ENCODE measurements at places on chromosomes 7 and 10.
A peak's percentile ranks its signal among the peaks of the same experiment; 100 is the strongest.

- no peak for DNase-seq
These were observed 702.8 kb downstream of the PARD3 start for GRCh38 chr10:34112171-34112782.

DNA sequence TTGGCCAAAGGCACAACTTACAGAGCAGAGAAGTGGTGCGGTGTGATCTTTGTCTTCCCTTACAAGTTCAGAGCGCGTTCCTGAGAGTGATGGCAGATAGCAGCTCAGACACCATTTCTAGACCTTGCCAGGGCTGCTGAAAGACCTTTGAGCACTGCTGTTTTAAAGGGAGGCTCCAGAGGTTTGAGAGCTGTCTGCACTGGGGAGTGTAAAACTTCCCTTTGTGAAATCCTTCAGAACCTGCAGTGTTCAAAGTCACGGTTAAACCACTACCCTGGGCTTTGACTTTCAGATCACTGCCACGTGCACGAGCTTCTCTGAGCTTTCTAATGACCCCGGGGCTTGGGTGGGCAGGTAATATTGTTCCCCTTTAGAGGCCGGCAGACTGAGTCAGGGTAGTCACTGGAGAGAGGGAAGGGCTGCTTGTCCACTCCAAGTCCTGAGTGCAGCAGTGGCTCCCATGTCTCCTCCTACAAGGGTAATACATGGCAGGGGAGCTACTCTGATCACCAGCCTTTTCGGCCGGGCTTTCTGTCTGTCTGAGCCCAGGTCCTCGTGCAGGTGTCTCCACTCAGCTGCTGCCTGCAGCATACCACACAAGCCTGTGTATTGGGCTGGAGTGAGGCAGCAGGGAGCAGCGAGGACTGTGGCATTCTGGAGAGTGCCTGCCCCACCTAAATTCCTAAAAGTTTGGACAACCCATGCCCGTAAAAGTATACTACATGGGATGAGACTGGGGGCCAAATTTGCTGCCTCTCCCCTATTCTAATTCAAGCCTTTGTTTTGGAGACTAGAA lies 63.3 kb downstream of the ZMIZ1 start:
- no peak for DNase-seq

DNA sequence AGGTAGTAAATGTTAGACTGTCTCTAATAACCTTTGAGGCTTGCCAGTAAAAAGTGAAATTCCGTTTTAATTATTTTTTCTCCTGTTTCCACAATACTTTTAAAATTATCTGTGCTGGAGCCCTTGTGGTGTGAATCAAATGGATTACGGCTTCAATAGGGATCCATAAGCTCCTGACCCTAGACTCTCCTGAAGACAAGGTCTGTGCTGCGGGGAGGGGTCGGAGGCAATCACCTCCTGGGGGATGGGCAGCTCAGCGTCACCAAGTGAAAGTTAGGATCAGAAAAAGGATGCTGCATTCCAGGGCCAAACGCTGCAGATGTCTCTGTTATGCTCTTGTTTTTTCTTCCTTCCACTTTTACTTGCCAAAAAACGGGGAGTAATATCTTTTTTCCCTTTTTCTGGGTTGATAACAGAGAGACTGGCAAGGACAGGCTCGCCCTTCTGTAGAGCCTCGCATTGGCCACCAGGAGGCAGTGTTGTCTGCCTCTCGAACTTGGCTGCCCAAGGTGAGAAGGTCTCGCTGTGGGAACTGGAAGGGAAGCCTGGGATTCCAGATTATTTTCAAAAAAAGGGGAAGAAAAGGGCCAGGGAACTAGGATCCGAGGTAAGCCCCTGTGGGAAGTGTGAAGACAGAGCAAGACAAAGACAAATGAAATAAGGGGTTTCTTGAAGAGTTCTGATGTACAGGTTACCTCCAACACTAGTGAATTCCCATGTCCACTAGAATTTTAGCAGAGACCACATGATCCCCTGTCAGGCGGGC lies 621.9 kb downstream of the ACTR3B start:
- peak; percentile 18 for DNase-seq

GRCh38 chr7:6175645-6176044 lies 96.8 kb downstream of the CYTH3 start:
- no peak for DNase-seq

DNA sequence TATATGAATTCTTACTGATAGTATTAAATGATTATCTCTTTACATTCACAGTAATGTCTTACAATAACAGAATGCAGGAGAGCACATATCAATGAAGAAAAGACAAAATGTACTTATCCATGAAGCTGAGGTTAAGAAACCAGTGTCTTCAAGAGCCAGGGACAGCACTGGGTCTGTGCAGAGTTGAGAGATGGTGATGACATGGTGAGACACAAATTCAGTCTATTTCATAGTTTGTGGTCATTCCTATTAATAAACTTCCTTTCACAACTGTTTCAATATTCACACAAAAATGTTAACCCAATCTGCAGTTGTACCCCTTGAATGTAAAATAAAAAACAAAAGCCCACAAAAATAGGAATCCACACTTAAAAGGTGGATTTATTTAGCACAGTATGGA lies 5.3 kb upstream of the MAGI2 start:
- no peak for DNase-seq

DNA sequence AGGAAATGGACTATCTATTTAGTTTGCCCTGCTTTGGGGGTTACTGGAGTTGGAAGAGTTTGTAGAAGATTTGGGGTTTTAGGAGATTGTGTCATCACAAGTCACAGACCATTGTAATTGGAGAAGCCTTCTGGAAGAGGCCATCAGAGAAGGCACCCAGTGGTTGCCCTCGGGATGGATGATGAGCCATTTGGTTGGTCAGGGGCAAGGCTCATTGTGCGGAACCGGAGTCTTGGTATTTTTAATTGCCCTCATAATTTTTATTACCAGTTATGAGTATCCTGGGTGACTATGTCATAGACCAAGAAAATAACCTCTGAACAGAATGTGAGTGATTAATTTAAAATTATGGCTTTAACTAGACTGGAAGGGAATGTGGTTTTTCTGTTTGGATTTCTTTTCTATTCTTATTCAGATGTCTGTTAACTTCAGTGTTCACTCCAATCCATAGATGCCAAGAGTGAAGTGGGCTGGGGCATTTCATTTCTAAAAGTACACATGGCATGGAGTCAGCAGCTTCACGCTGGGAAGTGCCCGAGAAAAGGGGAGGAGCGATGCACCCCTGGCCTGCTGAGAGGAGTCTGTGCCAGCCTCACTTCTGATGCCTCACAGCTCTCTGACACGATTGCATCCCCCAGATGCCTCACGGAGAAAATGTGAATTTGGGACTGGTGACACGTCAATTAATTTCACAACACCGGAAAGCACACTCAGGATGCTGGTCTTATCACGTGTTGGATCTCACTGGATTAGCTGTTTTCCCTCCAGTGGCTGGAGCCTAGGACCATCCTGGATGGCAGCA lies 225.6 kb upstream of the IGFBP3 start:
- no peak for DNase-seq

DNA sequence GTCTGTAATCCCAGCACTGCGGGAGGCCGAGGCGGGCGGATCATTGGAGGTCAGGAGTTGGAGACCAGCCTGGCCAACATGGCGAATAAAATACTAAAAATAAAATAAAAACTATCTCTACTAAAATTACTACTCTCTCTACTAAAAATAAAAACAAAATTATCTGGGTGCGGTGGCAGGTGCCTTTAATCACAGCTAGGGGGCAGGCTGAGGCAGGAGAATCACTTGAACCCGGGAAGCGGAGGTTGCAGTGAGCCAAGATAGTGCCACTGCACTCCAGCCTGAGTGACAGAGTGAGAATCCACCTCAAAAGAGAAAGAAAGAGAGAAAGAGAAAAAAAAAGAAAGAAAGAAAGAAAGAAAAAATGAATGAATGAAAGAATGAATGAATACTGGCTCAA lies 351.4 kb downstream of the ELMO1 start:
- DNase-seq, result no peak

DNA sequence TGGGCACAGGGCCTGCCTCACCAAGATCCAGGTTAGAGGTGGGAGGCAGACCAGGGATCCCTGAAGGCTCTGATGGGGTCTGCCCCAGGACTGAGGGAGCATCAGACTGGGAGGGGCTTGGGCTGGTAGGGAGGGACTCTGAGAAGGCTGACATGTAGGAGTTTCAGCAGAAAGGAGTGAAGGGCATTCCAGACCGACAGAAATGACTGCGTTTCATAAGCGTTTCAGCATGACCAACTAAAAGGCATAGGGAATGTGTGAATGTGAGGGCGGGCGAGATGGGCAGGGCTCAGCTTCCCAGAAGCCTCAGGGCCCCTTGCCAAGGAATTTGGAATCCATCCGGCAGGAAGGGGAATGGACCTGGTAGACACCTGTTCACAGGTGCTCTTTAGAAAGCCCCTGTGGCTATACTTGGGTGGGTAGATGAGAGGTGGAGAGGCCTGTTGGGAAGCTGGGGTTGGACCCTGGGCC lies 24.9 kb upstream of the SLC29A3 start:
- DNase-seq, result no peak

GRCh38 chr7:129047761-129048160 lies 7.2 kb downstream of the TNPO3 start:
- no peak for DNase-seq

DNA sequence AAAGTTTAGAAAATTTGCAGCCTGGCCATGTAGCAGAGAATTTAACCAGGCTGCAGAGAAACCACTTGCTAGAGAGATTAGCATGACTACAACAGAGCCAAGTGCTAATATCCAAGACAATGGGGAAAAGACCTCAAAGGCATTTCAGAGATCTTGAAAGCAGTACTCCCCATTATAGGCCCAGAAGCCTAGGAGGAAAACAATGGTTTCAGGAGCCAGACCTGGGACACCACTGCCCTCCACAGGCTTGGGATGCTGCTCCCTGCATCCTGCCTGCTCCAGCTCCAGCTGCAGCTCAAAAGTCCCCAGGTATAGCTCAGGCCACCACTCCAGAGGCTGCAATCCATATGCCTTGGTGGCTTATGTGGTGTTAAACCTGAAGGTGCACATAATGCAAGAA lies 101.5 kb upstream of the TMEM72 start:
- DNase-seq, result no peak

DNA sequence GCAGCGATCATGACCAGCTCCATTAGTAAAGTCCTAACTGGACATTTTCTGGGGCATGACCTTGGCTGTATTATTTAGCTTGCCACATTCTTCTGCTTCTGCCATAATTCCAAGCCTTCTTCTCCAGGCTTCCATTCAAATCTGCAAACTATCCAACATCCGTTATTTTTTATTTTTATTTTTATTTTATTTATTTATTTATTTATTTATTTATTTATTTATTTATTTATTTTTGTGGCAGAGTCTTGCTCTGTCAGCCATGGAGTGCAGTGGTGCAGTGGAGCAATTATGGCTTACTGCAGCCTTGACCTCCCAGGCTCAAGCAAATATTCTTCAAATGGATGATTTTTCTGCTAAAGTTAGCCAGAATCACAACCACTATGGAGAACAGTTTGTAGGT lies 187.2 kb upstream of the CDK1 start:
- DNase-seq, result no peak

GRCh38 chr7:104317948-104318629 lies 10.3 kb upstream of the LHFPL3 start:
- no peak for DNase-seq

DNA sequence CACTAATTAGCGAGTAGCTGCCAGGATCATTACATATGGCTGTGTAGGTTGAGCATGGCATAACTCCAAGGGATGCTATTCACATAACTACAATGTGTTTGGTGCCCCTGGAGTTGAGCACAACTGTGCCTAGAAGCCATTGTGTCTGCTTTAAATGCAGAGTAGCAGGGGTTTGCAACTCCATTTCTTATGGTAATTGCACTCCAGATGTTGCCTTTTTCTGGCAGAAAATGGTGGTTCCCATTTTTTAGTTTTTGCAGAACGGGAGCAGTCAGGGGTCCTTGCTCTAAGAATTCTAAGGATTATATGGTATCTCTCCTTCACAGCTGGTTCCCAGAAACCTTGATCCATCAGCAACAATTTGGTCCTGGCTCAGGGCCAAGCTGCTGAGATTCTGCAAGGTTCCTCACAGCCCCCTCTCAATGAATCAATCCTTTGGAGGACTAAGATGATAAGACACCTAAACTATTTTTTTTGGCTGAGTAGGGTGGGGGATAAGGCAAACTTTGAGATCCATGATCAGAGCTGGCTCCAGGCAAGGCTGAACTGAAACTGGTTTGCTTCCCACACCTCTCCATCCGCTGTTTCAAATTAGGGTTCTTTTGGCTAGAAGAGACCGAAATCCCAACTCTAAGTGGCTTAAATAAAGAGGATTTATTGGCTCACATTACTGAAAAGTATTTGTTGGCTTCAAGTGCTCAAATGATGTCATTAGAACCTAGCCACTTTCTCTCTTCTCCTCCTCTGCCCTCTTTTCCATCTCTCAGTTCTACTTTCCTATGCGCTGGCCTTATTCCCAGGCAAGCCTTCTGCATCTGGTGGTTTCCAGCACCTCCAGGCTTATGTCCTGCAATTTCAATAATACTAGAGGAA lies 97.5 kb upstream of the CCDC6 start:
- no peak for DNase-seq

- no peak for DNase-seq
These were observed 43.4 kb downstream of the TMEM130 start for GRCh38 chr7:98826387-98826786.

DNA sequence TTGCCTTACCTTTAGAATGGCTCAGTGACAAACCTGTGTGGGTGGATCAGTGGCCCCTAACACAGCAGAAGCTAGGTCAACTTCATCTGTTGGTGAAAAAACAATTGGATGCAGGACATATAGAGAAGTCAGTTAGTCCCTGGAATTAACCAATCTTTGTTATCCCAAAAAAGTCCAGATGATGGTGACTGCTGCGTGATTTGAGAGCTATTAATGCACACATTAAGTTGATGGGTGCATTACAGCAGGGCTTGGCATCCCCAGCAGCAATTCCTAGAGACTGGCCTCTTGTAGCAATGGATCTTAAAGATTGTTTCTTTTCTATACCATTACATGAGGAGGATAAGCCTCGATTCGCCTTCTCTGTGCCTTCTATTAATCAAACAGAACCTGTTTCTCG lies 33.3 kb downstream of the OR13A1 start:
- no peak for DNase-seq

DNA sequence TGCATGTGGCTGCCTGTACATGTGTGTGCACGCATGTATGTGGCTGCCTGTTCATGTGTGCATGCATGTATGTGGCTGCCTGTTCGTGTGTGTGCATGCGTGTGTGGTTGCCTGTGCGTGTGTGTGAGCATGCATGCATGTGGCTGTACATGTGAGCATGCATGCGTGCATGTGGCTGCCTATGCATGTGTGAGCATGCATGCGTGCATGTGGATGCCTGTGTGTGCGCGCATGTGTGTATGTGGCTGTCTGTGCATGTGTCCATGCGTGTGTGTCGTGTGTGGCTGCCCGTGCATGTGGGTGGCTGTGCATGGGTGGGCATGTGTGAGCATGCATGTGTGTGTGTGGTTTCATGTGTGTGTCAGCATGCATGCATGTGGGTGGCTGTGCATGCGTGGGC lies 218.3 kb downstream of the ELFN1 start:
- DNase-seq, result no peak

- no peak for DNase-seq
These were observed 178.0 kb downstream of the CELF2 start for GRCh38 chr10:11195623-11196022.
